ENCODE measurements at places on chromosomes 7 and 10.

DNA sequence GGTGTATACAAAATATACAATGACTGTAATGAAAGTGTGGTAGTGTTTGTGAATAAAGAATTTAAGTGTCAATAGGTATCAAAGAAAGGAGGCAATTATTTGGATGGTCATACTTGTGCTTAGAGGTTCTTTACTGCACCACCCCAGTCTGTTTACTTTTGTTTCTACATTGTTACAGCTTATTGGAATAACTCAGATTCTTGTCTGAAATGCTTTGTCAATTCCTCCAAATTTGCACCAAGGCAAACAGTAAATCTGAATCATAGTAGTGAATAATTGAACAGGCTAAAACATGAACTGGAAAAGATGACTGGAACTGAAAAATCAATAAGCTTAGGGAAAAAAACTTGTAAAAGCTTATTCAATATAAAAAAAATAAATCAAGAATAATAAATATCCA is 319.2 kb downstream of the EXOC4 start:
- DNase-seq, result no peak

DNA sequence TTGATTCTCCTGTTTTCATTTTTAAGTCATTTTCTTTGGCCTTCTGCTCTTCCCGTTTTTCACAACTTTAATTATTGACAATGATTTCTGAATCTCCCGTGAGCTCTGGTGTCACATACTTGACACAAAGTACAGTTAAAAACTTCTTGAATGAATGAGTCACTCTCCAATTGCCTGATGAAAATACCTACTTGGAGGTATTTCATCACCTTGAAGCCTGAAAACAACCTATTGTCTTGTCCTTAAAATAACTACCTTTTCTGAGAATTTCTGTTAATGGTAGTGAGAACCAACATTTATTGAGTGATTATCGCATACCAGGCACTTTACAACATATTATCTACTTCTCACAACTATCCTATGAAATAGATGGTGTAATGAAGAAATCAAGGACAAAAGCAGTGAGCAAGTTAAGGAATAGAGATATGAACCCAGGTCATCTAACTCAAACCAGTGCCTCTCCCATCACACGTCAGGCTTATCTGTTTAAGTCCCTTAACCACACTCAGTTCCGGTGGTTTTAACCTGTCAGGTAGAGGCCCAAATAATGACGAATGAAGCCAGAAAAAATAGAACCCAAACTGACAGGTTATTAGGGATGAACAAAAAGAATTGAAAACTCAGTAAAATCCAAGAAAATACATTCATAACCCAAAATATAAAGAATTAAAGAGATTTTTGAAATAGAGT is 11.6 kb downstream of the BET1 start:
- DNase-seq, result no peak

GRCh38 chr10:76080451-76080850 is 649.0 kb downstream of the LRMDA start:
- DNase-seq, result no peak

DNA sequence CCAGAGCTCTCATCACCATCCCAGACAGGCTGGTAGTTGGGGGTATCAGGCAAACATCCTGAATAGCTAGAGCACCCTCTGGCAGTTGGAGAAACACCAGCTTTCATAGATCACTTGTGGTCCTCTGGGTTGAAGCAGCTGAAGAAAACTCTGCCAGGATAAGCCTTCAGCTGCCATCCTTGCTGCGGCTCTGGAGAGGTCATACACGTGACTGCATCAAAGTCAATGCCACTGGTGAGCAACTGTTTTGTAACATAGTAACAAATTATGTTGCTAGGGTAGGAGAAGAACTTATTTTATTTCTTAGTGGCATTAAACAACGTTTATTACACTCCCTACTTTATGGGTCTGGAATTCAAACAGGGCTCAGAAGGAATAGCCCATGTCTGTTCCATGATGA is 19.2 kb upstream of the PANK1 start:
- no peak for DNase-seq

DNA sequence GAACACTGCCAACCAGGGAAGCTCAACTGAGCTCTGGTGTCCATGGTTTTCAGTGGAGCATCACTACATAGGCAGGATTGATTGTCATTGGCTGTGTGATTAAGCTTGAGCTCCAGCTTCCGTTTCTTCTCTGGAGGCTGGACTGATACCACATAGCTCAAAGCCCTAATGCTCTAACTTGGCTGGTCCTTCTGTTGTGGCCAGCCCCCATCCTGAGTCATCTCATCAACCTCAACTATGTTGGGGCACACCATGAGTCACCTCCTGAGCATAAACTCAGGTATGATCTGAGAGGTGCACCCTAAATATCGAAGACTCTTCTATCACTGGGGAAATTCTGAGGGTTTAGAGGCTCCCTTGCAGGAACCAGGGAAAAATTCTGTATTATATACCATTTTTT is 114.5 kb upstream of the INHBA start:
- no peak for DNase-seq

Data from activated CD4-positive, alpha-beta T cell treated with anti-CD3 and anti-CD28 coated beads, Interleukin-2, amount 50 U/mL, for 1 hour (primary cell).